Fibroblast of mammary gland (primary cell): ENCODE measurements at places on chromosomes 5 and 9.

GRCh38 chr5:135263022-135263668 lies 135.9 kb downstream of the MACROH2A1 start:
- no peak for DNase-seq

DNA sequence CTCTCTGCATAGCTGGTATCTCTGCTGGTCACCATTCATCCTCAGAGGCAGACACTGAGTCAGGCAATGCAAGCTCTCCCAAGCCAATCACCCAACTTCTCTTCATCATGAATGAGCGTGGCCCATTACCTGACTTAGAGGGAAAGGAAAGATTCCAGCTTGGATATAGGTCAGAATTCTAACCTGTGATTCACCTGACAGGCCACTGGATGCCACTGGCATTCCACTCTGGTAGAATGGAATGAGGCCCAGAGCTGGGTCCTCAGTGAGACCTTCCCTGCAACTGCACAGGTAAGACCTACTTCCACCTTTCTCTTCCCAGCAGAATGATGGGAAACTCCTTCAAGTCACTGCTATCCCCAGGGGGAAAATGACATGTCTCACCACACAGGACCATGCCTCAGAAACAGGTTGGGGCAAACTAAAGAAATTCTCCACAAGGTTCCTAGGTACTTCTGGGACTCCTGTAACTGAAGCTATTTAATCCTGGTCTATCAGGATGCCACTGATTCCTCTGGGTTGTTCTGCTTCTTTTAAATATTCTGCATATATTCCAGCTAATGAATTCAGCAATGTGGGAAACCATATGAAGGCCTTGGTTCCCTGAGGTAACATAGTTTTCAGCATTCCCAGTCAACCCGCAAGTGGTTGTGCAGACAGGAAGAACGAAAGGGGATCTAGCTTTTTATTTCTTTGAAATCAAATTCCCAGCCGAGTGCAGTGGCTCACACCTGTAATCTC lies 62.0 kb downstream of the SUSD1 start:
- no peak for DNase-seq

- DNase-seq = peak; percentile 81
These were observed 29.5 kb downstream of the TNIP1 start for GRCh38 chr5:151051066-151051930.

GRCh38 chr9:129812385-129812784 lies 9.4 kb downstream of the TOR1B start:
- DNase-seq = no peak

- no peak for DNase-seq
These were observed 413.4 kb downstream of the MAN2A1 start for GRCh38 chr5:110103081-110103480.

DNA sequence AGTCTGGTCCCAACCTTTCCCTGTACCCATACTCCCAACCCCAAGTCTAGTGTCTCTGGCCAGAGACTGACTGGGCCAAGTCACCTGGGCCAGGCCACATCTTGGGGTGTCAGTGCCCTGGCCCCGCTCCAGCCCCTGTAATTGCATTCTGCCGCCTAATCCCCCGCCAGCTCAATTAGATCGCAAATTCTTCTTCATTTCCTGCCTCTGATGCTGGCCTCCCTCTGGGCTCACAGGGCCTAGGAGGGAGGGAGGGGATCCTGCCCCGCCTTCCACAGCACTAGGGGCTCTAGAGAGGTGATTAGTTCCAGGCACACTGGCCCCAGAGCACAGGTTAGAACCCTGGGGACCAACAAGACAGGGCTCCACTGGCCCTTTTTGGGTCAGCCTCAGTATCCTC lies 5.5 kb downstream of the CXXC5 start:
- no peak for DNase-seq

DNA sequence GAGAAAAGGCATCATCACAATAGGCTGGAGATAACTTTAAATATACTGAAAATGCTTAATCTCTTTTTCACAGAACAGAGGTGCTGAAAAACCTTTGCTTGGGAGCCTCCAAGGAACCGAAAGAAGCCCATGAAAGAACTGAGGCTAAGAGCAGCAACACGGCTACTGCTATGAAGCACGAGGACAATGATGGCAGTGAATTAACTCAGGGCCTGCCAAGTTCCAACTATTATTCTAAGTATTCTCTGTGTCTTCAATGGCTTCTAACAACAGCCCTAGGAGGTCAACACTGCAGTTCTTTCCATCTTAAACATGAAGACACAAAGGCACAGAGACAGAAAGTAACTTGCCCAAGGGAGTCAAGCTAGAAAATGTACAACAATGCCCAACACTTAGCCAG lies 293.0 kb upstream of the DAP start:
- no peak for DNase-seq

DNA sequence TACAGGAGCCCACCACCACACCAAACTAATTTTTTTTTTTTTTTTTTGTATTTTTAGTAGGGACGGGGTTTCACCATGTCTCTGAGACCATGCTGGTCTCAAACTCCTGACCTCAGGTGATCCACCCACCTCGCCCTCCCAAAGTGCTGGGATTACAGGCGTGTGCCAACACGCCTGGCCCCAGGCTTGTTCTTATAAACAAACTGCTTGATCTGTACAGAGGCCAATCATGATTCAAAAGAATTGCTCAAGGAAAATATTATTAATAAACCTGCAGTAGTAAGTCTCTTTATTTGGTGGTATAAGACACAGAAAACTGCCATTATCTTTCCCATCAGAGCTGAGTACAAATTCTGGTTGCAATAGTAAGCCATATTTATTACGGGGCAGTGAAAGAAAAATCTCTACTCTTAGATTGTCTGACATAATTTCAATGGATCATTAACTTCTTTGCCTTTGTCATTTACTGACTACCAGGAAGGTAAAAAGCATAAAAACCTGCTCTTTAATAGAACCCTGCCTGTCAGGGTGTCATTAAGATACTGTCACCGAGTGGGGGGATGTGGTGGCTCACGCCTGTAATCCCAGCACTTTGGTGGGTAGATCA lies 33.3 kb downstream of the RASEF start:
- DNase-seq = no peak

GRCh38 chr9:22033012-22033630 lies 24.0 kb upstream of the CDKN2B start:
- no peak for DNase-seq

GRCh38 chr5:124459984-124460383 lies 286.5 kb downstream of the ZNF608 start:
- no peak for DNase-seq

DNA sequence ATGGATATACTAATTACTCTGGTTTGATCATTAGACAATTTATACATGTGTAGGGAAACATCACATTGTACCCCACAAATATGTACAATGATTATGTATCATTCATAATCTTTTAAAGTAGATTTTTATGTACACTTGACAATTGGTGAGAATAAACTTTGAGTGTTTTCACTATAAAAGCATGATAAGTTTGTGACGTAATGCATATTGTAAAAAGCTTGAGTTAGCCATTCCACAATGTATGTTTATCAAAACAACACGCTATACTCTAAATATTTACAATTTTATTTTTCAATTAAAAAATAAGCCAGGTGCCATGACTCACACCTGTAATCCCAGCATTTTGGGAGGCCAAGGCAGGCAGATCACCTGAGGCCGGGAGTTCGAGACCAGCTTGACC lies 360.1 kb upstream of the ITGA1 start:
- DNase-seq = no peak

DNA sequence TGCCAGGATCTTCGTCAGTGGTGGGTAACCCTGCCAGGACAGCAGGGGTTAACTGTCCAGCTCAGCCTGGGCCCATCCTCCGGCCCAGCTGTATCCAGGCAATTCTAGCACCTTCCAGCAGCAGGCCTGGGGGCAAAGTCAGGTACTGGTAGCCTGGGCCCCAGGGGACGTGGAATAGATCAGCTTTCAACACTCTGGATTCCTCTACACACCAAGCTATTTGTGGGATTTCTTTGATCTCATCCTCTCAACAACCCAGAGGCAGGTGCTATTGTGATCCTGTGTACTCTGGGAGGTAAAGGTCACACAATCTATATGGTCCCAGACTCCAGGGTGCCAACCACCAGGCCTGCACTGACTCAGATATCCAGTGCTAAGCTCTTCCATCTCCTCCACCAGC lies 8.7 kb upstream of the SPOUT1 start:
- DNase-seq = no peak
